ENCODE measurements at places on chromosomes 12 and 14.

DNA sequence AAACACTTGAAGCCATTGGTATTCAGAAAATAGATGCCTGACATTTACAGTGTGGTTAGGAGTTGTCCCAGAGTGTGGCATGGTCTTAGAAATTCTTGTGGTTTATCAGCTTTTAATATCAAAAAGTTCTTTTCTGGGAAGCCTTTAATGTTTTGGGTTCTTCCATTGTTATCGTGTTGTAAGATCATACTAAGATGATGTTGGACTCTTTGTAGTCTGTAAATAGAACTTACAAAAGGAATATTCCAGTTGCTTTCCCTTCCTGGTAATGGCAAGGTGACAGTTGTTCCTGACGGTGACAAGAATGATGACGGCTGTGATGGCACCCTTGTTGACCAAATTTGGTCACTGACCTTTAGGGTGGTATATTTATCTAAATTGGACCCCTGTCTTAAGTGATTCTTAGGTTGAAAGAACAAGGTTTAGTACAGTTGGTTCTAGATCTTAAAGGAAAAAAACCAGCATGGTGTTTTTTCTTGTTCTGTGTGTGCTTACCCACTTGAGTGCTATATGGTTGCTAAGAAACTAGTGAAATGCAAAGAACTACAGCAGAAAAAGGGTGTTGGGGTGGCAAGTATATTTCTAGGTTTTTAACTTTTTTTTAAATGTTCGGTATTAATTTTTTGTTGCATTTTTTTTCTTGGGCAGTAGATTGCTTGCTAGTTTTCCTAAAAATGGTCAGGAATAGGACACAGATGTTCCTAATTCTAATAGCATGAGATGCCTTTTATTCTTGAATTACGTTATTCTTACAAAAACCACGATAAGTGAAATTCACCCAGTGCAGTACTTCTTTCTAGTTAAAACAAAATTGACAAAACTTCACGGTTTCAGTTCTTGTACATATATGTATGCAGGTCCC, 2.1 kb downstream of the ATP2A2 start:
- DNase-seq, result no peak

DNA sequence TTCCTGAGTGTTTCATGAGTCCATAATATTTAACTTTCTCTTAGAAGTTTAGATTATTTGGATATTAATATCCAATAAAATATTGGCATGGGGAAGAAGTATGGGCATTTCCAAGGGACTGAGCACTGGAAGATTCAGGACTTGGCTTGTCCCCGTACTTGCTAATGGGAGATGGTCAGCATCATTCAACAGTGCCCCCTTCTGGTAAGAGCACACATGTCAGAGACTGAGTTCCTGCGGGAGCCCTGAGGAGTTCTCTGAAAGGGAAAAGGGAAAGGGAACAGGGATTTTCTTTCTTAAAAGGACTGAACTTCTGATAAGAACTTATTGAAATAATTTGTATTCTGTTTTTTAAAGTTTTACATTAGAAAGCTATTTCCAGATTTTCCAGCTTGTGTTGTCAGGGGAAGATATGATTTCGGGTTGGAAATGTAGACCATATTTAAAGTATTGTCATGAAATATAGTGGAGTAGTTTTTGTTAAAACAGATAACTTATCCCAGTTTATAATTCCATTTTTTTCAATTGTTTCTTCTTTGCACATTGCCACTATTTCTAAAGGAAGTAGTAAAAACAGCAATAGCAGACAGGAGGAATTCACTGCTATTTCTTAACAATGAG, 59.8 kb upstream of the C12orf71 start:
- no peak for DNase-seq

DNA sequence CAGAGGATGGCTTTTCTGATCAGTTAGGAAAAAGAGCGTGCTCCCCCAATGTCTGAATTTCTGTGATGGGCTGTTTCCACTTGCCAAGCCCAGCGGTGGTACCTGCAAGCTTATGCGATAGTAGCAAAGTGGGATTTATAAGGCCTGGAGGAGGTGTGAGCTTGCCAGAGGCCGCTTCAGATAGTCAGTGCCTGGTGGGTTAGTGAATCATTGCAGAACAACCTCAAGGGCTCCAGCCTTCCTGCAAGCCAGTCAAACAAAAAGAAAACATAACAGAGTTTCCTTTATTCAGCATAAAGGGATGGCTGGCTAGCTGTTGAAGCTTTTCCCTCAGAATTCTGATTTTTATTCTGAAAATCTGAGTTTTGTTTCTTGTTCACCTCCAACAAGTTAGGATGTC, 7.6 kb upstream of the BMP4 start:
- no peak for DNase-seq

DNA sequence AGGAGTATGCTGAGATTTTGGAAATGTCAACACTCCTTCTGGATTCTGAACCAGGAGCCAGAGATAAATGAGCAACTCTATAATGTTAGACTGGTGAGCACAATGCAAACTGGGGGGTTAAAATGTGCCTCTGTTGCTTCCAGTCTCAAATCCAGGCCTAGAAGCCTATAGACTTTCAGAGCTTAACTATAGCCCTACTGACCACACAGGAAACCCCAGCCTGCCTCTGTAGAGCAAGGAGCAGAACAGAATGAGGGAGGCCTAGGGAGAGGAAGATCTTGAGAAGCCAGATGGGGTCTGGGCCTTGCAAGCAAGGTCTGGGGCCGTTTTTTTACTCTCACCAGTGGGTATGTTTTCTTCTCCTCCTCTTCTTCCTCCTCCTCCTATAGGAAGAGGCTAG, 225.4 kb upstream of the KITLG start:
- no peak for DNase-seq

GRCh38 chr12:113961921-113962710, 4.0 kb downstream of the RBM19 start:
- no peak for DNase-seq

DNA sequence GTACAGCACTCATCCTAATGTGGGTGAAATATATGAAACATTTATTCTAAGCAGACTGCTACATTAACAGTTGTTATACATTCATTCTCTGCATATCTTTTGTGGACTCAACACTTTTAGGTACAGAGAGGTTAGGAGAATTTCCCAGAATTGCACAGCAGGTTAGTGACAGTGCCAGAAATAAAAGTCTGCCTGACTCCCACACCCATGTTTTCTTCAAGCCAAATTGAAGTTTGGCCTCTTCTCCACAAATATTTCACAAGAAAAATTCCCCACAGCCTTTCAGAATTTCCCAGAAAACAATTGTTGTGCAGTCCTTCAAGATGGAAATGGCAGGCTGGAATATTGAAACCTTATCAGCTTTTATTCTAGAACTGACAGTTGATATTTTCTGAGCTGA, 464.8 kb downstream of the RAD51B start:
- no peak for DNase-seq

DNA sequence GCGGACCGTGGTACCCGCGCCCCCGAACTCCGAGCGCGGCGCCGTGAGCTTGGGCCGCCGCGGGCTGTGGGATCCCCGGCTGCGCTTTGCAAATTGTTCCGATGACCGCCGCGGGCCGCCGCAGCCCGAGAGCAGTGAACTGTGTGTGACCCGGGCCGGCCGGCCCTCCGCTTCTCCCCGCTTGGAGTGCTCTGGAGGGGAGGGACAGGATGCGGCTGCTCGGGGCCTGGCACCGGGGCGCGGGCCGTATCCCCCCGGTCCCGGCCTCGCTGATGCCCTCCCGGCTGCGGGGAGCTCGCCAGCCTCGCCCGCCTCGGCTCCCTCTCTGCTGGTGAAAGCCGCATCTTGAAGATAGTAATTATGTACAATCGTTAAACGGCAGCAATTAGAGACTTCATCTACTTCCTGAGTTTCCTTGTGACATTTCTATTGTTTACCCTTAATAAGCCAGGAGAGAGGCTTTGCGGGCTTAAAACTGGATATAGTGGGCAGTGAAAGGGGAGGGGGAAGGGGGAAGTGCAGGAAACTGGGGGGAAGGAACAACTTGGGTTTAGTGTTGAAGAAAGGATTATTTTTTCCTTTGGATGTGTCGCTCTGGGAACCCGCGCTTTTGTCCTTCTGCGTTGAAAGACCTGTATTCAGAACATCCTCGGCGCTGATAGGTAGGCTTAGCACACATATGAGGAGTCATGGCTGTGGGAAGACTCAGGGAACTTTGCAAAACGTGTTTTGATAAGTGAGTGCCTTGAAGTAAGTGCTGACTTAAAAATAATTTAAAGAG, 1.2 kb downstream of the PELI2 start:
- peak; percentile 15 for DNase-seq

DNA sequence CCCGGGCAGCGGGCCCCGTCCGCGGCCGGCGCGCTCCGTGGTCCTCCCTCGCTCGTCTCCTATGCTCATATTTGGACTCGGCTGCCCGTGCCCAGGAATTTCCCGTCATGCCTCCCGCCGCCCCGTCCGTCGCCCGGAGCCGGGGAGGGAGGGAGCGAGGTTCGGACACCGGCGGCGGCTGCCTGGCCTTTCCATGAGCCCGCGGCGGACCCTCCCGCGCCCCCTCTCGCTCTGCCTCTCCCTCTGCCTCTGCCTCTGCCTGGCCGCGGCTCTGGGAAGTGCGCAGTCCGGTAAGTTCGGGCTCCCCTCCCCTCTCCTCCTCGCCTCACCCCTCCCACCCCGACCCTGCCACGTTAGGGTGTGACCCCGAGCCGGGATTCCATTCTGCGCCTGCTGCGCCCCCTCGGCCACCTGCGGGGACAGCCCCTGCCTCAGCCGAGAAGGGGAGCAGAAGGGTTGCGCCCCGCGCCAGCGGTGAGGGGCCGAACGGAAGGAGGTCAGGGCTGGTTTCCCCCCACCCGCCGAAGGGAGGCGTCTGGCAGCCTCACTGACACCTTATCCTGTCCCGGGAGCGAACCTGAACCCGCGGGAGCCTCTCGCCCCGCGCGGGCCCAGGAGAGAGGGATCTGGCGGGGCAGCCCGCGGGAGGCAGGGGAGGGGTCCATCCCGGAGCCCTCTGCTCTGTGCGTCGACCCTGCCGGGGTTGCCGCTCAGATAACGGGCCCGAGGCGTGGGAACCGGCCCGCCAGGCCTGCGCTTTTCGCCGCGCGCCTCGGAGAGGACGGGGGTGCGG, at the start of gene MSRB3:
Gene MSRB3, plus strand, starts transcription at position 108 of the 793 bp plus-strand sequence. CDS start 29,897 bp downstream, outside the sequence.
- DNase-seq, result peak; percentile 73

DNA sequence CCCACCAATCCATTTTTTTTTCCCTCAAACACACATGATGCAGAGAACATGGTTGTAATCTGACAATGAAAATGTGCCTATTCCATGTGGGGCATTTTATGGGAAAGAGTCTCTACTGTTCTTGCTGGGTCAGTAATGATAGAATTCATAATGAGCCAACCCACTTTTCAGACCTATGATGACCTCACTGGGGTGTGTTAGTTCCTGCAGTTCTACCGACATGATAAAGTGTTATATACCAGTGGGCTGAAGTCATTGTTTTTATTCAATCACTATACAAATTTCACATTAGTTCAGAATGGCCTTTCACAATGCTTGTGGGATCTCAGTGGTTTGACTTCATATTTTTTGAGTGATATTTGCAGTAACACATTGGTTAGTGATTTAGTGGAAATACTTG, 47.5 kb downstream of the PPFIBP1 start:
- DNase-seq, result no peak

GRCh38 chr14:51564460-51564859, 87.2 kb upstream of the FRMD6 start:
- DNase-seq, result no peak

GRCh38 chr14:65415613-65416012, 3.1 kb downstream of the FUT8 start:
- no peak for DNase-seq

DNA sequence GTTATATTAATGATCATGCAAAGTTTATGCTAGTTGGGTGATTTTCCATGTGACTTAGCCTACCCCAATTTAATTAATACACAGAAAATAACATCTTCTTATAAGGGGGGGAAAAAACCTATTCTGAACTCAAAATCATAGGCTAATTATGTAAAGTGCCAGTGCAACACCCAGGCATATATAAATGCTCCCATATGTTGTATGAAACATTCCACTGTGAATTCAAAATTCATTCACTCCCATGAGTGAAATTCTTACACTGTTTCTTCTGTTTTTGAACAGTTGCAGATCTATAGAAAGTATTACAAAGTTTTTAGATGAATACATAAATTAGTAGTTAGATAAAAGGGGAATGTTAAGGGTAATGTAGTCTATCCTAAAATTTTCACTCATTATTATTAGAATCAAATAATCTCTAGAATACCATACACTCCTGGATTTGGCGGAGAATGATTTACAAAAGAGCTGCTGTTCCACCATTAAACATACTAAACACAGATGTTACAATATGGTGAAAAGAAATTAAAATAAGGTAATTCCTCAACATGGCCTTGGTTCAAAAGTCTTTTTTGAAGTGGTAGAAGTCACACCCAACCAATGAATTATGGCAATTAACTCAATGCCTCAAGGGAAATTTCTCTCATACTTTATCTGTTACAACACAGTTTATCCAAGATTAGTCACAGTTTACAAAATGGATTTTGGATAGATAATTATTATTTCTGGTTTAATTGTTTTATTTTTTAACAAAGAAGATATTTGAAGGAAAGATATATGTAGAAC, 454.1 kb upstream of the FLRT2 start:
- DNase-seq, result no peak

GRCh38 chr12:22110176-22110575, 64.2 kb downstream of the CMAS start:
- DNase-seq, result no peak

DNA sequence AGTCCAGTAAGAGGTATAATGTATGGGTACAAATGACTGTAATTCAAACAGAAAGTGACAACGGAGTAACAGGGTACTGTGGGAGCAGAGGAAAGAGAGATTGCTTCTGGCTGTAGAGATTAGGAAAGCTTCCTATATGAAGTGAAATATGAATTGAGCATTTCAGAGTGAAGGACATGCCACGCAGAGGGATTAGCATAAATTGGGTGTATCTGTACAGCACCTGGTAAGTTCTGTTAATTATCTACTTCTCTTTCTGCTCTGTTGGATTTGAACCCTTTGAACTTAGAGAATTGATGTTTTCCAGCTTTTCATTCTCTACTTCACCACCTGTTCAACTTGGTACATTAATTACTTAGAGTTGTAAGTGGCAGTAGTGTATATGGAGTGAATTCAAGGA, 8.8 kb downstream of the STK38L start:
- DNase-seq, result no peak

DNA sequence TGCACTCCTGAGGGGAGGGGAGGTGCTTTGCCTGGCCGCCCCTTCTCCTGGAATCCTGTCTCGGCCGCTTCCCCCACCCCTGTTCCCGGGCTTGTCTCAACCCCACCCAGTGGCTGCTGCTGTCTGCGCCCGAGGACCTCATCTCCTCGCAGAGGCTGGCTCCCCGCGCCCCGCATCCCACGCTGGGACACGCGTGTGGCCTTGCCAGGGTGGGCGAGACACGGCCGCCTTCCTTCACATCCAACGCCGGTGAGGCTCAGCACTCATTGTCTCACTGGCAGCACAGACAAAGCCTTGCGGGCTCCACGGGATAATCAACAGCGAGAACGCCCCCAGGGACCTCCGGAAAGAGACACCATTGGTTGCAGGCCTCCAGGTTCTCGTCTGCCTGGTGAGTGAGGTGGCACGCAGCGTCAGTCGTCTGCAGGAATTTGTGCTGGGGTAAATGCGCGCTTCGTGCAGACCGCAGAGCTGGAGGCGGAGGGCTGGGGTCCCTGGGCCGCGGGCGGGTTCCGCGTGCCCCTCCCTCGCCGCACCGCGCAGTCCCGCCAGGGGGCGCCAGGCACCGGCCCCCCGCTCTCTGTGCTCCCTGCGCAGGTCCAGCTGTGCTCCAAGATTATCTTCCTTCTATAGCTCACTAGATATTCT, 26.8 kb downstream of the CCDC177 start:
- peak; percentile 42 for DNase-seq

GRCh38 chr12:48311313-48311712, 39.4 kb downstream of the ZNF641 start:
- no peak for DNase-seq

GRCh38 chr12:98123021-98123461, 392.3 kb upstream of the TMPO start:
- no peak for DNase-seq
